Suppressor macrophage treated with lipopolysaccharide for 1 hour (primary cell): ENCODE measurements at places on chromosomes 2 and 18.
A peak's percentile ranks its signal among the peaks of the same experiment; 100 is the strongest.

DNA sequence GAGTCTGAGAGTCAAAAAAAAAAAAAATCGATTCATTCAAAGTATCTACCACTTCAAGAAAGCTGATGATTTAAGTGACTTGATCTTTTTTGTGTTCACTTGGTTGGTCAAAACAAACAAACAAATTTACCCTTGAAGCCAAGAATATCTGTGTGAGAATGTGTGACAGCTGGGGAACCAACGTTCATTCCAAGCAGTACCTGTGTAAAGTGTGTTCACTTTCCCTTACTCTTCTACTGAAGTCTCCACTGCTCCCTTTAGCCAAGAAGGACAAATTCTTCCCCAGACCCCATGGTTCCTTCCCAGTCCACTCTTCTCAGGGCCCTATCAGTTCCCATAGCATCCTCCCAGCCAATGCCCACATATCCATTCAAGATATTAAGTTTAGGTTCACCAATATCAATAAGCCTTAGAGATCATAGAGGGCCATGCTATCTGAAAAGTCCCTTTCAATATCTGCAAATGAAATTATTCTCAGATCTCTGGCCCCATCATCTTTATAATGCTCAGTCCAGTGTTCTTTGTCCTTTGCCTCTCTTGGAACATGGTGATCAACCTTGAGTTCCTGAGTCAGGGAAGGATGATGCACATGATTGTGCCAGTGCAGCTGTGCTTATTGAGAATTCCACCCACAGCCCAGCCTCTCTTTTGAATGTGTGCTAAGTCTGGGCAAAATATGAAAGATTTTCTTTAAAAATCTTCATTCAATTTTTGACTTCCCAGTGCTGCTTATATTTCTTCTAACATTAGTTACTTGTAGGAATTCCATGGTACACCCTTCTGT is 82.8 kb upstream of the DTNA start:
- DNase-seq, result no peak

DNA sequence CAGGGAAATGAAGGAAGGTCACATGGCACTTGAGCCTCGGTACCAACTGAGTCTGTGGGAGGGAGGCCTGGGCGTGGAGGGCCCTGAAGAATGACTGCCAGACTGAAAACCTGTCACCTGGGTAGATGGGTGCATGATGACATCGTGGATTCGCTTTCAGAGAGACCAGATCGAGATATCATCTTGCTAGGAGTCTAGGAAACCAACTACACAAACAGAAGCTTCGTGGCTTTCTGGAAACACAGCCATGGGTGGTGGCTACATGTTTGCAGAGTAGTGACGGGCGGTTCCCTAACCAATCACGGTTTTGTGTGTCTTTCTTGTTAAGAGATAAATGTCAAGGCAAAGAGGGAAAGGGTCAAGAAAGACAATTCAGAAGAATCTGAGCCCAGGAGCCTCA is 155.0 kb downstream of the EIPR1 start:
- DNase-seq, result no peak

DNA sequence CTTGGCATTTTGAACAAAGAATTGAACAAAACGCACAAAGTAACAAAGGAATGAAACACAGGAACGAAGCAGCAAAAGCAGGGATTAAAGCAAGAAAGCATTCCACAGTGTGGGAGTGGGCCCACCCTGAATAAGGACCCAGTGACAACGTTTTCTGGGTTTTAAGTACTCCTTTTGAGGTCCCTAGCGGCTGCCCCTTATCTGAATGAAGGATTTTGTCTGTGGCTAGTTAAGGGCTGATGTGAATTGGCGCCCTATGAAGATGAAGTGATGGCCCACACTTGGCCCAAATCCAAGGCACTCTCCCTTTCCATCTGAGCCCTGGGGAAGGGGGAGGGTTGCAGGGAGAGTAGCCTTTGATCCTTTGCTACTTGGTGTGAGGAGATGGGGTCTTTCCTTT is 7.8 kb upstream of the CCDC141 start:
- DNase-seq, result no peak

- DNase-seq, result no peak
These were observed 931.1 kb downstream of the LRP1B start for GRCh38 chr2:141199711-141200110.

- no peak for DNase-seq
These were observed 10.0 kb downstream of the SUPT7L start for GRCh38 chr2:27653397-27653796.

GRCh38 chr2:166882851-166883250 is 5.4 kb upstream of the XIRP2 start:
- no peak for DNase-seq

- no peak for DNase-seq
These were observed 321.0 kb upstream of the HS6ST1 start for GRCh38 chr2:128639693-128640092.

- no peak for DNase-seq
These were observed 184.4 kb downstream of the CNTNAP5 start for GRCh38 chr2:124209441-124209840.

GRCh38 chr2:8642366-8643068 is 39.3 kb upstream of the ID2 start:
- DNase-seq, result no peak

DNA sequence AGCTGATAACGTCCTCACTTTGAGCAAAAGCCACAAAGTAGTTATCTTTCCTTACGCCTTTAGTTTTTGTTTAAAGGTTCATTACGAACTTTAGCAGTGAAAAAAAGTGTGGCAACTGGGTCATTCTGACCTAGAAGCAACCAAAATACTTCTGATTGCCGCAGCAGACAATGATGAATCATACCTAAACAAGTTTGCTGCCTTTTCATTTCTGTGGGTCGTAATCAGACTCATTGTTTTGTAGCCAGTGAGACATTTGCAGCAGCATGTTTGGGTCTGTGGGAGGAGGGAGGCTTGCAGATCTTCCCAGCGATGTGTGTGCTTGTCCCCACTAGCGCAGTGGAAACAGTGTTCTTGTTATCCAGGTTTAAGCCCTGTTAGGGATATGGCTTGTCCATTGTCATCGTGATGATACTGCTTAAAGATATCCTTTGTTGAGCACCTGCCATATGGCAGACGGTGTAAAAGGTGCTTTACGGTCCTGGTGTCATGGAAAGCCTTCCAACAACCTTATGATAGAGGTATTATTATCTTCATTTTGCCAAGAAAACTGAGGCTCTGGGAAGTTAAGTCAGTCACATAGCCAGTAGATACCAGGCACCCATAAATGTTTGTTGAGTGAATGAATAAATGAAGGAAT is 1.3 kb upstream of the GREB1 start:
- peak; percentile 11 for DNase-seq
